ENCODE measurements at places on chromosomes 5 and 9.

DNA sequence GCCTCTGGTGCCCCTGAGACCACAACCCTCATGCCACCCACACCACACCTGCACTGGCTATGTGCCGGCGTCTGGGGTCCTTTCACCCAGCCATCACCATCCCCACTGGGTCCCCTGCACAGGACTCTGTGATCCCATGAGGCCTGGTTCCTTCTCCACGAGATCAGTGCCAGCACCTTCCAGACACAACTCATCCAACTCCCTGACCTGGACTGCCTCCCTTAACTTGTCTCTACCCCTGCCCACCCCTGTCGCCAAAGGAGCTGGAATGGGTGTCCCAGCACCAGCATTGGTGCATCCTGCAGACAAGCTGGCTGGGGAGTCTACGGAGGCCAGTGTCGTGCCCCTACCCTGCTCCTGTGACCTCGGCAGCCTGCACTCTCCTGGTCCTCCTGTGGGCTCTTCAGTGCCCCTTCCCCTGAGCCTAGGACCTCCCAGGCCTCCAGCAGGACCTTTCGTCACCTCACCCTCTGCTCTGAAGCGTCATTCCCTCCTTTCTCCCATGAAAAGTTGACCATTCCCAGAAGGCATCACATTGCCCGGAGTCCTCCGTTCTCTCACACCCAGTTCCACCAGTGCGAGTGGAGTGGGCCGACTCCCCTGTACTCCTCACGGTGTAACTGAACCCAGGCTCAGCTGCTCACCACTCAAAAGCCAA lies 87.7 kb downstream of the NSUN2 start:
- no peak for DNase-seq

GRCh38 chr9:110514897-110515296 lies 64.6 kb downstream of the SVEP1 start:
- DNase-seq: no peak

GRCh38 chr5:73388306-73388684 lies 60.3 kb downstream of the FOXD1 start:
- DNase-seq: no peak

GRCh38 chr5:138068742-138069600 lies 14.9 kb upstream of the WNT8A start:
- peak; percentile 19 for DNase-seq

DNA sequence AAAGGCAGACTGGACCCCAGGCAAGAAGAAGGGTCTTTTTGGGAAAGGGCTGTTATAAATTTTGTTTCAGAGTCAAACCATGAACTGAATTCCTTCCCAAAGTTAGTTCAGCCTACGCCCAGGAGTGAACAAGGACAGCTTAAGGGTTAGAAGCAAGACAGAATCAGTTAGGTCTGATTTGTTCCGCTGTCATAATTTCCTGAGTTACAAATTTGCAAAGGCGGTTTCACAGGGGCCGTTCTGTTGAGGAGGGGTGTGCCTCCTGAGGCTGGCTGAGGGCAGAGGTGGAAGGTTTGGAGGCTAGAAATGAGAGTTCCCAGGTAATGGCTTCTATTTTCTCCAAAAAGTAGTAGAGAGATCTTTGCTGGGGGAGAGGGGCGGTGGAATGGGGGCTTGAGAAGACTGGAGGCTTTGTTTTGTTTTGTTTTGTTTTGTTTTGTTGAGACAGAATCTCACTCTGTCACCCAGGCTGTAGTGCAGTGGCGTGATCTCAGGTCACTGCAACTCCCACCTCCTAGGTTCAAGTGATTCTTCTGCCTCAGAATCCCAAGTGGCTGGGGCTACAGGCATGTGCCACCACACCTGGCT lies 4.1 kb upstream of the CERCAM start:
- DNase-seq: no peak

GRCh38 chr5:17143335-17143734 lies 74.1 kb upstream of the BASP1 start:
- DNase-seq: no peak

GRCh38 chr9:25003686-25004085 lies 458.0 kb upstream of the IZUMO3 start:
- DNase-seq: no peak

DNA sequence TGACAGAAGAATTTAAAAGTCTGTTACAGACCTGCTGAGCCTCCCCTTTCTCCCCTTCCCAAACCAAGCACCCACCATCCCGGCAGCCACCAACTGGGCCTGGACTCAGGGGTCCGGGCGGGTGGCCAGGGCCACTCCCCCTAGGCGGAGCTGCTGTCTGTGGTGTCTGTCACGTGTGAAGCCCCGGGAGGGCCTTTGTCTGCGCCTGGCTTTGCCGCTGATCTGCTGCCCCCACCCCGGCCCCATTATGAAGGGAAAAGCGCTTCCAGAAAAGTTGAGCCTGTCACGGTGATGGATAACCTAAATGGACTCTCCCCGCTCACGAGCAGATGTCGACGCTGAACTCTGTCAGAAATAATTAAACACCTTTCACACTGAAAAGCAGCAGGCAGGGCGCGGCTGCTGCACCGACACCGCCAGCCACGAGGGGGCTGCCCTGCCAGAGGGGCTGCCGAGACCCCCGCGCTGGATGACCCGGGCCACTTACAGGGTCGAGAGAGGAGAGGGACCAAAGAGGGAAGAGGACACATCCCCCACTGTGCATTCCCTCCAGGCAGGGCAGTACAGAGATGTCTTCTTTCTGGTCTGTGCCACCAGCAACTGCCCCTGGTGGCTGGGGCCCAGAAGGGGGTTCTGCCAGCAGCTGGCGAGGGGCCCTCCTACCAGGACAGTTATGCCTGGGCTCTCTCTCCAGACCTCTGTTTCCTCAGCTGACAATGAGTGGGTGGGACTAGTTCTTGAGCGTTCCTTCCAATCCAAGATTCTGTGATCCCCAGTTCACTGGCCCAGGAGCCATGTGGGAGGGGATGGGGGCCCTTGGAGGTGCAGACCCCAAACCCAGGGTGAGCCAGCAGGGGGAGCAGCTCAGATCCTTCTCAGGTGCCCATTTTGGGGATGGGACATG lies 36.0 kb upstream of the BARHL1 start:
- no peak for DNase-seq

- peak; percentile 62 for DNase-seq
Measured at GRCh38 chr5:35924950-35925722, 13.3 kb downstream of the CAPSL start.

GRCh38 chr9:108041551-108041950 lies 552.0 kb upstream of the KLF4 start:
- no peak for DNase-seq

DNA sequence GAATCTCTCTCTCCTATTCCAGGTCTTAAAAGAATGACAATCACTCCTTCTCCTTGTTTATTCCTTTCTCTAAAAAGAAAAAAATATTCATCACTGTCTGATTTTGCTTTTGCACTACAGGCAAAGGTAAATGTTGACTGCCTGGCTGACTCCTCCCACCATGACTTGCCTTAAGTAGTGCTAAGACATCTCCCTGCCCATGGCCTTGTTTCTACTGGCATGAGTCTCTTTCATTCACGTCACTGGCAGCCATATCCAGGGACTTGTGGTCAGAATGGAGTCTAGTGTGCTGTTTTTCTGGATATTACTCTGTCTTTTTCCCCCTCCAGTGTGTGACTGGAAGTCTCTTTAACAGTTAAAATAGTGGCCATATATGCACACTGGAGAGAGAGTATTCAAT lies 522.9 kb upstream of the DAB2 start:
- no peak for DNase-seq

GRCh38 chr9:114431770-114432169 lies 44.0 kb upstream of the AKNA start:
- DNase-seq: no peak

DNA sequence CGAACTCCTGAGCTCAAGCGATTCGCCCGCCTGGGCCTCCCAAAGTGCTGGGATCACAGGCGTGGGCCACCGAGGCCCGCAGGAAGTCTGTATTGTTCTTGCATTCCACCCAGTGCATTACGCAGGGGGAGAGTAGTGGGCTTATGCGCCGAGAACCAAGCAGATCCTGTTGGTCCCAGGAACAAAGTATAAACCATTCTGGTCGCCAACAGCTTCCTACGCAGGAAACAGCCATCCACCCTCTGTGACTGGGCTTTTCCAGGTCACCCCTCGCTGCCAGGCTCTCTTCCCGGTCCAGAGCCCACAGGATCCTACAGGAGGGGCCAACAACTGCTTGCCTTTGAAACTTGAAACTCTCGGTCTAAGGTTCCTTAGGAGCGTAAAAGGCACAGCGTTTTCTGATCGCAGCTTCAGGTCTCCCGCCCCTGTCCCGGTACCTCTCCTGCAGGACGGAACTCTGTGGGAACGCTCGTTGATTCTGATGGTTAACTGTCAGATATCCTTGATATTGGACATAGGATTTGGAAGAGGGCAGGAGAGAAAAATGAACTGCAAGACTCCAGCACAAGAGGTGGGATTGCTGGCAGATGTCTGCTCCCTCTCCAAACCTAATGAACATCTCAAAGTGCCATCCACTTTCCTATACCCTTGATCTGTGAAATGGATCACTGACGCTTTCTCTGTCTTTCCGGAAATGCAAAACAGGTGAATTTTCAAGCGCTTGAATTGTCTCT lies 4.2 kb upstream of the ANXA2R start:
- DNase-seq: no peak

GRCh38 chr5:124519396-124519795 lies 227.0 kb downstream of the ZNF608 start:
- no peak for DNase-seq

GRCh38 chr9:86356871-86357866 lies 3.0 kb upstream of the TUT7 start:
- no peak for DNase-seq

GRCh38 chr9:101350285-101350684 lies 34.5 kb downstream of the BAAT start:
- DNase-seq: no peak

GRCh38 chr9:109923806-109924205 lies 143.8 kb downstream of the PALM2AKAP2 start:
- no peak for DNase-seq

DNA sequence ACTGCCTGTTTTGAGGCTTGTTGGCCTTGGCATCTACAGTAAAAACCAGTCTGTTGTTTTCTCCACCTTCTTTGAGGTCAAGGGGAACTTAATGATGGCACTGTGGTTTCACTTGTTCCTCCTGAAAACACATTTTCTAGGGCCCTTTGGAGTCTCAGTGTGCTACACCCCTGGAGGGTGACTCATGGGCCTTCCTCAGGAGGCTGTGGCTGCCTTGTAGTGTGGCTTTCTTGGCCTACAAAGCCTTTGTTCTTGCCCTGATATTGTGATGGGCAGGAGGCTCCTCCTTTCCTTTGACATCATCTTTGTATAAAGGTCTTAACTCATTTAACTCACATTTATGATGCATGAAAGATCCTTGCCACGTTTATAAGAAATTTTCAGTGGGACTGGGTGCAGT lies 56.3 kb upstream of the GPBP1 start:
- DNase-seq: peak; percentile 59

DNA sequence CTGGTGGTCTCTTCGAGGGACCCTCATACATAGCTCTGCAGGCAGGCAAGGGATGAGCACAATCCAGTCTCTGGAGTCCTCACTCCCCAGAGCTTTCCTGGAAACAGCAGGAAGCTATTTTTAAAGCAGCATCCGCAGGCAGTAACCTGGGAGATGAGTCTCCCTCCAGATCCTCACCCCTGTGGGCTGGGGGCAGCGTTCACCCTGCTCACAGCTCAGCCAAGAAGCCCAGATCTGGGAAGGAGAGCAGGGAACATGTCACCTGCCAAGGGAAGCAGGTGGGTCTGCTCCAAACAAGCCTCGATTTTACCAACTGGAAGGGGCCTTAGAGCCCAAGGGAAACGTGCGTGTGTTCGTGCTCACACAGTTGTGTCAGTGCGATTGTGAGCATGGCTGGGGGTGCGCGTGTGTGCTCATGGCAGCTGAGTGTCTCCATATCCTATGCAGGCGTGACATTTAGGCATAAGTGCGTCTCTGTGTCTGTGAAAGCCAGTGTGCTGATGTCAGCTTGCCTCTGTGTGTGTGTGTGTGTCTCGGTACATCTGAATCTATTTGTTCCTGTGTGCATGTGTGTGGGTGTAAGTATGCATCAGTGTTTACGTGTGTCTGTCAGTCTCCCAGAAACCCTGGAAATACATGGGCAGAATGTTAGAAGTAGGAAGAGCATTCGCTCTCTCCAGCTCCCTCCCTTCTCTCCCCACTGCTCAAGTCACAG lies 40.6 kb upstream of the CPLX2 start:
- DNase-seq: no peak

DNA sequence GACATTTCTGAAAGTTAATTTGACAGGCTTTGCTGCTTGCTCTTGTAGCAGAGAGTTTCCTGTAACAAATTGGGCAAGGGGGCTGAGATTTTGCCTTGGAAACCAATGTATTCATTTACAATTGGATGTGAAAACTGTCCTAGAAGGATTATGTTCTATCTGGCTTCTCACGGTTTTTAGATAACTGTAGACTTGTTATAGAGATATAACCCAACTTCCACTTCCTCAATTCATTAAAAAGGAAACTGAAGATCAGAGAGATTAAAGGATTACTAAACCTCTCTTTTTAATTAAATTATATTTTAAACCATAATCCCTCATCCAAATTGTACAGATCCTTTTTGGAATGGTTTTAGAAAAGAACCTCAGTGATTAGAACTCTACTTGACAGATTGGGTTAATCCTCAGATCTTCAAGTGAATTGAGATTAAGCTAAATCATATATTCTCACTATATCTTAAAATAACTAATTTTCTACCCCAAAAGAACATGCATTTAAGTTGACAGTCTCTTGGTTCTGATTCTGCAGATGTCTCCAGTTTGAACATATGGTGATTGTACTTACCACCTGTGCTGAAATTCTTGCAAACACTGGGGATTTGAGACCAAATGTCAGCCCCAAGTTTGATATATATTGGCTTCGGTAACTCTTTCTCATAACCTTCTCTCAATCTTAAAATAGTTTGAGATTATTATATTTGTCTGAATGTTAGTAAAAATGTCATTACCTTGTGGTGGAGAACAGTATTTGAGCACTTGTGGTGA lies 130.1 kb upstream of the C9orf72 start:
- no peak for DNase-seq

DNA sequence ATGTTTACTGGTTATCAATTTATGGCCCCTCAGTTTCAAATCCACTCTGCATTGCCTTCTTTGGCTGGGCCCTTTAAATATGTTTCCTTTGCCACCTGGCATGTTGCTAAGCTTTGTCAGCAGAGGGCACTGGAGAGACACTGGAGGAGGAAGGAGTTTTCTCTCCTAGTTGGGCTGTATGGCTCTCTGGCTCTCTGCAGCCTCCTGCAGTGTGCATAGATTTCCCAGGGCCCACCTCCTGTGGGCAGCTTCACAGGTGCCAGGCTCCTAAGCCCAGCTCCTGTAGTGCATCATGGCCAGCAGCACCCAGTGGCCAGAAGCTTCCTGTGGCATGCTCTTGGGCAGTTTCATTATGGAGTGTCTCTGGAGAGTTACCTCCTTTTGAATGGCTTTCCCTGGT lies 23.3 kb downstream of the CAVIN4 start:
- DNase-seq: no peak

GRCh38 chr9:3863686-3864085 lies 337.9 kb upstream of the RFX3 start:
- DNase-seq: no peak

Measured in T-helper 22 cell (primary cell).